ENCODE measurements at places on chromosomes 6 and 20.

DNA sequence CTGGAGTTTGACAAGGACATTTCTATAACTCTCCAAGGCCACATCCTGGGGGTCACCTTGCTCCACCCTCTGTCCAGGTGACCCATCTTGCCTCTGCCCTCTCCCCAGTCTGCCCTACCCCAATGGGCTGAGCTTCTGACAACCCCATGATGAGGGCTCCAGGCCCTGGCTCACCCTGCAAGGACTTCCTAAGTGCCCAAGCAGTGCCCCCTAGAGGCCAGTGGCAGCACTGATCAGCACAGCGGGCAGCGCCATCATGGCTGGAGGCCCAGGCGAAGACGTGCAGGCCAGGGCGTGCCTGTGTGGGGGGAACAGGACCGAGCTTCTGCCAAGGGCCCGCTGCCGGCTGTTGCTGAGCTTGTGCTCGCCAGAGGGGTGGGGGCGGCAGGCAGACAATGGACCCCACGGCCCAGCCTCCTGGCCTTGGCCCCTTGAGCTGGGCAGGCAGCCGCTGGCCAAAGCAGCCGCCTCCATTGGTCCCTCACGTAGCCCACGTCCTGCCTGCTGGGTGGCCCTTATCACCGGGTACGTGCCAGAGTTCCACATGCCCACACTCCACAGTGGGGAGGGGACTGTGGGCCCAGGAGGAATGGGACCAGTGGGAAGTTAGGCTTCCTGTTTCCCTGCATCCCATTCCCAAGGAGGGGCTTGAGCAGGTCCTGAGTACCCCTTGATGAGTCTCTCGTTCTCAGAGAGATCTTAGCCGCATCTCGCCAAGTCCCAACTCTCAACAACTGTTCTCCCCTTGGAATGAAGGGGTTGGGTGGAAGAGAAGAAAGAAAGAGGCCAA, 64.3 kb downstream of the MRPL14 start:
- no peak for DNase-seq

DNA sequence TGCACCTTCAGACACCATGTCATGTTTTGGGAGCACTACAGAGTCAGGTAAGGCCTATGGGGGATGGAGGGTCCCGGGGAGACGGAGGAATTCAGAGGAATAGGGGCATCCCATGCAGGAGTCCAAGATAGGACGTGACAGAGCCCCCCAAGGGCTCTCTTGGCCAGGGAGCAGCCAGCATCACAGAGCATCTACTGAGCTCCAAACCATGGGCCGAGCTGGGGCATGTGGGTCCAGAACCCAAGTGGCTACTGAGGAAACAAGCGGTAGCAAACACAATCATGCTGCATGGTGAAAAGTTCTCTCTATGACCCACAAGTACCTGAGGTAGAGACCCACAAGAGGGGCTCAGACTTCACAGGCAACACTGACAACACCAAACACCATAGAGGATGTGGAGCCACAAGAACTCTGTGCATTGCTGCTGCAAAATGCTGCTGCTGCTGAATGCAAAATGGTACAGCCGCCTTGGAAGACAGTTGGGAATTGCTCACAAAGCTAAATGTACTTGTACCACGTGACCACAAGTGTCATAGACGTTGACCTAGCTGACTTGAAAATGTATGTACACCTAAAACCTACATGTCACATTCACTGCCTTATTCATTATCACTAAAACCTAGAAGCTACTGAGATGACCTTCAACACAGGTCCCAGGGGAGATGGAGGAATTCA, 33.4 kb upstream of the MAS1L start:
- no peak for DNase-seq

GRCh38 chr20:61120595-61121515, 131.2 kb upstream of the CDH4 start:
- DNase-seq: no peak

GRCh38 chr20:38217791-38218565, 42.6 kb downstream of the KIAA1755 start:
- no peak for DNase-seq

DNA sequence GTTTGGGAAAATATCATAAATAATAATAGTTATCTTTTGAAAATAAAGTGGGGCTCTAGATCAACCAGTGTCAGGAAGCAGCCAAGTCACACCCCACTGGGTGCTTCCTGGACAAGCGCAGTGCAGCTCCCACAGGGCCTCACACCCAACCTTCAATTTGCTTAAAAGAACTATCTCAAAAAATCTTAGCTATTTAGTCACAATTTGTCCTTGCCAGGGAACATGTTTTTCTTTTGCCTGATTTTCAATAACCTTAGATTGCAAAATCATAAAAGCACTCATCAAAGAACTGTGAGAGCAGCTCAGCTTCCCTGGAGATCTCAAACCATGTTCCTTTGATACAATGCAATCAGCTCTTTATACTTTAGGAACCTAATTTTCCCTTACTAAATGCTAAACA, 1.6 kb upstream of the NCOA7 start:
- DNase-seq: no peak
